Stimulated activated CD4-positive, alpha-beta T cell treated with anti-CD3 and anti-CD28 coated beads, TNF-alpha, amount 100 ng/mL, for 1 hour (primary cell): ENCODE measurements at places on chromosomes 7 and 10.

DNA sequence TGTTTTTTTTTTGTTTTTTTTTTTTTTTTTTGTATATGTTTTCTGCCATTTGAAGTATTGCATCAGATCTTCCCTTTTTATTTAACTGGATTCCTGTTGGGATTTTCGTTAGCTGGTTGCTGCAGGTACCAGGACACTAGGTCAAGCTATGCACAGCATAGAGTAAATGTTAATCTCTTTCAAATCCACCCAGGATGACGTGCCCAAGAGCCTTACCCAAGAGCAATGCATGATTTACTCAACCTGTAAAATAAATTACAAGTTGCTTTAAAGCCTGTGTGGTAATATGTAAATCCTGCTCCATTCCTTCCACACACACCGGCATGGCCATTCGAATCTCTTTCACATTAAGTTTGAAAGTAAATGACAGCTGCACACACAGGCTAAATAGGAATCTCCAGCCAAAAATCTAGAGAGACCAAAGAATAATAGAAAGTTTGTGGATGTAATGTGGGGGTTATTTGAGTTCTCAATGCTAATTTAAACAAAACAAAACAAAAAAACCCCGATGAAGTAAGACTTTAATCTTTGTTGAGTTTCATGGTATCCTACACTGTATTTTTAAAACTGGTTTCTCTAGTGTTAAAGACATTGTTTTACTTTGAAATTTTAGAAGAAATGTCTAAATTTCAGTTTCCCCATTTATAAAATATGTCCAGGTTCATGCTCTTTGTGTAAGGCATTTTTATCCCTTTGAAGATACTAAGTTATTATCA is 167.9 kb downstream of the FRMD4A start:
- DNase-seq = no peak

- peak; percentile 42 for DNase-seq
Observed at GRCh38 chr10:5692461-5693358, 8.1 kb downstream of the TASOR2 start.

GRCh38 chr7:197413-198335 is 5.3 kb downstream of the FAM20C start:
- no peak for DNase-seq

- peak; percentile 70 for DNase-seq
Observed at GRCh38 chr7:106176414-106177299, 64.5 kb upstream of the SYPL1 start.

DNA sequence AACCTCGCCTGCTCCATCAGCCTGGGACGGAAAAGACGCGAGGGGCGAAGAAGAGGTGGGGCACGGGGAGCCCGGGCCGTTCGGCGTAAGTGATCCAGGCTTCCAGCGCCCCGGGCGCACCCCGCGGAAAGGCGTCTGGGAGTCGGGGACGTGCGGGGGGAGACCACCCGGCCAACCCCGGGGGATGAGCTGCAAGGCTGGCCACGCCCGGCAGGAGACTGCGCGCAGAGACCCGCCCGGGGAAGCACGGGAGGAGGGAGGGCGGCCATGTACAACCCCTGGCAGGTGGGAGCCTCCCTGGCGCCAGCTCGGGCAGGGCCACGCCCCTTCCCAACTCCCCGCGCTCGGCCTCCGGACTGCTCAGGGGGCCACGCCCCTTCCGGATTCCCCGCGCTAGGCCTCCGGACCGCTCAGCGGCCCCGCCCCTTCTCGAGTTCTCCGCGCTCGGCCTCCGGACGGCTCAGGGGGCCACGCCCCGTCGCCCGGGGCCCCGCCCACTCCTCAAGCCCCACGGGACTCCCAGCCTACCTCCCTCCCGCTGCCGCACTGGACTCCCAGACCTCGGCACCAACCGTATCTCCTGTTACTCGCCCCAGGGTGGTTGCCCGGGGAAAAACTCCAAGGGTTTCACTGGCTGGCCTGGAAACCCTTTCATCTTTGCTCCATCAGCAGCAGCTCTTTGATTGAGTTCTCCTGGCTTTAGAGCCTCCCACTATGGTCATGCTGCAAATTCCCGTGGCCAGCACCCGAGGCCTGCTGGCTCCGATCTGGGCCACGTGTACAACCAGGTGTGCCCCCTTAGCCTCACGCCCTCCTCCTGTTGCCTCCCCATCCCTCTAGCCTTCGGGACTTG is 284.4 kb downstream of the ZEB1 start:
- DNase-seq = peak; percentile 28

DNA sequence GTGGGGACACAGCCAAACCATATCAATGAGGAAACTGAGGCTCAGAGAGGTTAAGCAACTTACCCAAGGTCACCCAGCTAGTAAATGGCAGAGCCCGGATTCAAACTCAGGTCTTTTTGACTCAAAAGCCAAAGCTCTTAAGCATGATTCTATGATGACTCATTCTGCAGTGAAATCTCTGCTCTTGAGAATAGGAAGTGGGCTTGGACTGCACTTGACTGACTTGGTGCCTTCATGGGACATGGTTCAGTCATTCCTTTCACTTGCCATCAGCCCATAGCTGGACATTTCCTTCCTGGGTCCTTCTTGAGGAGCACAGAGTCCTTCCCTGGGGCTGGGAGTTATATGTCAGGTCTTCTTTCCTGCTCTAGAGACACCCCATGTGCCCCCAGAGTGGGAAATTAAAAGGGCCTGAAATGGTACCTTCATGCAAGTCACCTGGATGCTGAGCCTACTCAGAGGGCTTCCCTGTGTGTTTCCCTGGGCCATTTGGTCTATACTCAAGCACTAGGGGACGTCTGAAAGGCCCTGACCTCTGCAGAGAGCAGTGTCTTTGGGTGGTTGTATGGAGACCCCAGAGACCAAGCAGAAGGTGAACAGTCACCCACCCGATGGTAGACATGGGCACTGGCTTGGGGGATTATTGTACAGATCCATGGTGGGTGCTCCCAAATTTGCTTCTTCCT is 62.4 kb upstream of the SDK1 start:
- DNase-seq = no peak

- DNase-seq = no peak
Observed at GRCh38 chr10:10813656-10814055, 204.0 kb upstream of the CELF2 start.

DNA sequence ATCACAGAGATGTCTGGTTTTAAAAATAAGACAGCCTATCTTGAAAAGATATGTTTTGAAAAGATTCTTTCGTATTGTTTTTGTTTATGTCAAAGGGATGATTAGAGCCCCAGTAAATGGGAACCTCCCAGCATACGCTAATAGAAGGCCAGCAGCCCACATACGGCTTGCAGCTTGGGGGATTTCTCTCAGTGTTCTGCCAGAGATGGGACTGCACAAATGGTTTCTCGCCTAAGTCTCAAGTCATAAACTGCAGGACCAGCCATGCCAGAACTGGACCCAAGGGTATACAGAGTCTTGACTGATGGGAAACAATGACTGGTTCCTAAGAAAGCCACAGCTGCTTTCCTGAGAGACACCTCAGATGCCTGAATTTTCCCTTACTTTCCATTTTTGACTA is 306.9 kb upstream of the DGKB start:
- no peak for DNase-seq

DNA sequence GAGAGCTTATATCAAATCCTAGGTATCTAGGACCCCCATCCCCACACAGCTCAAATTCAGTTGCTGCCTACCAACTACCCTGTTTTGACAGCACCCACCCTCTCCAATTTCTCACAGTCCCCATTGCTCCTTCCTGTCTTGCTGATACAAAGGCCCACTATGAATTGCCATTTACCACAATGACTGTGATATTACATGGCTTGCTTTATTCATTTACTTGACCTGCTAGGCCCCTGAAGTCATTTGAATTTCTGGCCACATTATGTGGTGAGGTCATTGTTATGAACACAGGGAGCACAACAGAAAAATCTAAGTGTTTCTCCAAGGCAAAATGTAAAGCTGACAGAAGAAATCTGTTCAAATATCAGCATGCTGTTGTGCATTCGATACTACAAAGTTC is 101.4 kb downstream of the PPP1R17 start:
- no peak for DNase-seq

DNA sequence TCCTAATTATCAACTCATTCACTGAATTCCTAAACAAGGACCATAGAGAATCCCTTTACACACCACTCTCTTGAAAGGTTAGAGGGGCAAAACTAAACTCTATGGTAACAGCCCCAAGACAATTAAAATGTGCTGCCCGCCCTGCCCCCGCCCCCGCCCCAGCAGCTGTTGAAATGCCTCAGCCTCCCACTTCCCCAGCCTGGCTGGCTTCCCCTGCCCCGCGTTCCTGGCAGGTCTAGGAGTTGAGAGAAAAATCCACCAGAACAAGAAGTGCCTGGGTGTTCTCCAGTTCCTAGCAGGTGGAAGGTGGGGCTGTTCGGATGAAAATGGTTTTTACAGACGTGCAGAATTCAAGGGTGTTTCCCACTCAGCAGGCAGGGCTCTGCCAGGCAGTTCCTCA is 109.5 kb upstream of the ZEB1 start:
- no peak for DNase-seq

- DNase-seq = no peak
Observed at GRCh38 chr7:79822620-79823240, 311.9 kb upstream of the GNAI1 start.

DNA sequence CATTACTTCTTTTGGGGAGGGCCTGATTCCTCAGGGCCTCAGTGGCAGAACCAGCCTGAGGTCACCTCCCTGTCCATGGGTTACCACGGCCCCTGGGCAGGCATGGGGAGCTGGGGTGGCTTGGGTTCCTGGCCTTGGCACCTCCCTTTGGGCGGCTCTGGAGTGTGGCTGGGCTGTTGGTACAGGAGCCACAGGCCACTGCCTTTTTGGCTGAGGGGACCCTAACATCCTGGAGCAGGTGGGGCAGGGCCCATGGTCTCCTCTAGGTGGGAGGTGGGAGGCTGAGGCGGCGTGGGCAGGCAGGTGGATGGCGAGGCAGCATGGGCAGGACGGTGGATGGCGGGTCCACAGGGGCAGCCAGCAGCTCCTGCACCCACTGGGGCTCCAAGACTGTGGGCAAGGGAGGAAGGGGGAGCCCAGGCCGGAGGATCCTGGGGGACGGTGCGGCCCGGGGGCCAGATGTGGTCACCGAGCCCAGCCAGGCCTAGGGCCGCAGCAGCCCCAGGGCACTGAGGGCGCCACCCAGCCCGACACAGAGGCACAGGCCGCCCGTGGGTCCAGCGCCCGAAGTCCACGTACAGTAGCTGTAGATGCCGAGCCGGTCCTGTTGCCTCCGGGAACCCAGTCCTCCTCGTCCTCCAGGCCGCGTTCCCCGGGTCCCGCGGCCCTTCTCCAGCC is 2.4 kb upstream of the SYCE1 start:
- no peak for DNase-seq

- DNase-seq = no peak
Observed at GRCh38 chr7:41206267-41206666, 496.6 kb downstream of the INHBA start.

DNA sequence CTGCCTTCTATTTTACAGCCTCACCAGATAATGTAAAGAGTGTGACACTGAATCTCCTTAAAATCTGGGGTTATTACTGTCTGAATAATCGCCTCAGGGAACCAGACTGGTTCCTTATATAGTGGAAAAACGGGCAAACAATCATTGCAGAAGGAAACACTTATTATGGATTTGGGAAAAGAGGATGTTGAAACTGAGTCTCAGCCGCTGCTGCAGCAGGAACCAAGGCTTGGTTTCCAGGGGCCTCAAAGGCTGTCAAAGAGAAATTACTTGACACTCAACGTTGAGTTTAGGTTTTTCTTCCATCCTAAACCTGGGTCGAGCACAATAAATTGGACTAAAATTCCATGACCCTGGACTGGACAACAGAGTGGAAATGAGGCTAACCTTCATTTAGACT is 103.8 kb upstream of the AHR start:
- no peak for DNase-seq

DNA sequence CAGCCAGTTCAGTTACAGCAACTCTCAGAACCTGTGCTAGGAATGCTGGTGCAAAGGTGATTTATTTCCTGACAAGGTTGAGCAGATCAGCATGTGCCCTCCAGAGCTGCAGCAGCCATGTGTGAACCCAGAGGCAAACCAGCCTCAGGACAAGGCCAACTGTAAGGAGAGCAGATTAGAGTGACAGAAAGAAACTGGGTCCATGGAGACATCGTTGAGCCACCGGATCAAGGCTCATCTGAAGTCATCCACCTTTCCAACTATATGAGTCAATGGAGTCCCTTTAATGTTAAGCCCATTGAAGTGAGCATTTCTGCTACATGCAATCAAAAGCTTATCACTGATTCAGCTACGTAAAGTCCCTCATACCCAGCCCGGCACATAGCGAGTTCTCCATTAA is 26.4 kb downstream of the KCNMA1 start:
- DNase-seq = no peak
